ENCODE measurements at places on chromosomes 1 and 21.
A peak's percentile ranks its signal among the peaks of the same experiment; 100 is the strongest.

- DNase-seq, result no peak
Measured at GRCh38 chr1:54968551-54968950, 11.9 kb upstream of the TMEM61 start.

GRCh38 chr1:232643251-232643650, 13.3 kb upstream of the SIPA1L2 start:
- DNase-seq, result no peak

- DNase-seq, result no peak
Measured at GRCh38 chr1:236773919-236774318, 21.2 kb upstream of the MTR start.

- DNase-seq, result peak; percentile 19
Measured at GRCh38 chr1:49048188-49048587, 271.5 kb upstream of the BEND5 start.

DNA sequence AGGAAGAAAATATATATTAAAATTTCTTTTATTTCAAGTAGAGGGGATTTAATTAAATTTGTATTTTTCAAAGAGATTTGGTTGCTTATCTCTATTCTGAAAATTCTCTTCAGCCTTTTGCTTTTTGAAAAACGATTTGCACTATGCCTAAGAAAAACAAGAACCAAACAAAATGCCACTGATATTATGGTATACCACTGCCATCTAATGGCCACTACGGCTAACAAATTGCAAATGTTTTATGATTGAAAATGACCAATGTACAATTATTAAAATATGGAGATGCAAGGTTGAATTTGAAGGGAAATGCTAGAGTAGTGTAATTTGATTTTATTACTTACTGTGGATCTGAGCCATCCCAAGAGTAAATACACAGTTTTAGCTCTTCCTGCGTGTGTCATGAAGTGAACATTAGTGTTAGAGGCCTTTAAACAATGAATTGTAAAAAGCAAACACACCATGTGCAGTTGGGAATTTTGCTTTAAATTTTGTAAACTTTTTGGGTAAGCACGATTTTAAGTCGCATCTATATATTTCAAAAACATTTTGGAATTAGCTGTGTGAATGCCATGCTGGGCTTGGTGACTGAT, 137.4 kb upstream of the USP25 start:
- DNase-seq, result peak; percentile 30

GRCh38 chr1:158255656-158256055, 1.4 kb downstream of the CD1A start:
- no peak for DNase-seq

DNA sequence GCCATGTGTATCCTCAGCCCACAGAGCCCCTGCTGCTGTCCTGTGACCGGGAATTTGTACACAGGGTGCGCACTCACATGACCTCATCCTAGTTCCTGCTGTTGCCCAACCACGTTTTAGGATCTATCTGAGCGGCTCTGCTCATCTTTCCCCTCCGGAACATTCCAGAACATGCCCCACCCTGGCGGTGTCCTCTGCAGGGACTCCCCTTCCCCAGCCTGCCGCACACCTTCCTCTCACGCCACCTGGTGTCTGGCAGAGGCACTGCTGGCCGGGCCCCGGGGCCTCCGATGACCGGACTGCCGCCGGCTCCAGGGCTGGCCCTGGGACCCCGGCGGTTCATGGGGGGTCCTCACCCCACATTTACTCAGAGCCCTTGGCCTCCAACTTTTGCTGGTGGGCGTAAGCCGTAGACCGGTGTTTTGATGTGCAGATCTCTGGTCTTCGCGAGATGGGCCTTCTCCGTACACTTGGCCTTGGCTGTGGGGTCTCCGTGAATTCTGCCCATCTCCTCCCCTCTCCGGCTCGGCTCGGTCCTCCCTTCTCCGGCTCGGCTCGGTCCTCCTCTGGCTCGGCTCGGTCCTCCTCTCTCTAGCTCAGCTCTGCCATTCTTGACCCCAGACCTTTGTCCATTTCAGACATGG, 29.5 kb downstream of the ARHGEF16 start:
- DNase-seq, result peak; percentile 85

GRCh38 chr1:199422206-199422605, 605.3 kb upstream of the NR5A2 start:
- peak; percentile 40 for DNase-seq

DNA sequence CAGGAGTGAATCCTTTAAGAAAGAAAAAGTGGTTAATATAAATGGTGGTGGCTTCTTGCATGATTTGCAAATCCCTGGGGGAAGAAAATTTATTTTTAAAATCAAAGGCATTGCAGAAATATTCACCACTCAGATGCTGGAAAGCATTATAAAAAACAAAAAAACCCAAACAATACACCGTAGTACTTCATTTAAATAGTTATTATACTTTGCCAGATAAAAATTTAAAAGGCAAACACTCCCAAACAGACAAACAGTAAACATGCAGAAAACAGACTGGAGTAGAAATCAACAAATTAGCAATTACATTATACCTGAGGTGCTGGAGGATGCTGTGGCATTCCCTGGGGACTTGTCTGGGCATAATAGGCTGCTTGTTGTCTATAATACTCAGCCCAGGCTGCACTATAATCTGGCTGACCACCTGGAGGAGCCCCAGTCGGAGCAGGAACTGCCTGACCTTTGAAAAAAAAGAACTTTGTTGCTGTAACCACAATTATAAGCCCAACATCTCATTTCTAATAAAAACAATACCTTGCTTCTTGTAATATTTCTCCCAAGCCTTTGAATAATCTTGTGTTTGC, 29.9 kb downstream of the FUBP1 start:
- peak; percentile 51 for DNase-seq

DNA sequence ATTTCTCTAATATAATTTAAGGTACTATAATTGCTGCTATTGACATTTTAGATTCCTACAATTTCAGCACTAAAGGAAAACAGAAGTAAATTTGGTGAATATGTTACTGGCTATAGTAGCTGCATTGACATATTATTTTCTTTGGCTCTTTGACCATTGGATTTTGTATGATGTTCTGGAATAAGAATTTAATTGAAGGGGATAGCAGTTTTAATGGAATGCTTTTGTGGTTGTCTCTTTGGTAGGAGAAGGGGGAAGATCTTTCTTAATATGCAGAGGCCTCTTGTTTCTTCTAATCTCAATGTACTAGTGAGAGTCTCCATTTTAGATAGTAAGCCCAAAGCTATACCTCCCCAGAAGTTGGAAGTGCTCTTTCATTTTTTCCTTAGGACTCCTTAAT, 6.9 kb downstream of the DTL start:
- no peak for DNase-seq

- DNase-seq, result no peak
Measured at GRCh38 chr1:169568497-169568896, 17.8 kb downstream of the F5 start.

DNA sequence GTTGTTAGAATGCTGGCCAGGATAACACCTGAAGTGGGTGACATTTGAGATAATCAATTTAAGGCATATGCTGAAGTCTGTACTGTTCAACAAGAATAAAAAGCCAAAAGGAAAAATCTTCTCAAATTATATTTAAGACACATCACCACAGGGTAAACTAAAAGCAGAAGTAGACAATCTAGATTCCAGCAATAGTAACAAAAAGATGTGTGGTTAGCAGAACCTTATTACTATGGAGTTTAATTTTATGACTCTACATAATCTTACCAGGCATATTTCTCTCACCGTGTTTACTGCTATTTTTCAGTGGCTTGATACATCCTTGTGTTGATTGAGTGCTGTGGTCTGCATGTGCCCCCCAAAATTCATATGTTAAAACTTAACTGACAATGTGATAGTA, 300.4 kb upstream of the ZP4 start:
- DNase-seq, result no peak

DNA sequence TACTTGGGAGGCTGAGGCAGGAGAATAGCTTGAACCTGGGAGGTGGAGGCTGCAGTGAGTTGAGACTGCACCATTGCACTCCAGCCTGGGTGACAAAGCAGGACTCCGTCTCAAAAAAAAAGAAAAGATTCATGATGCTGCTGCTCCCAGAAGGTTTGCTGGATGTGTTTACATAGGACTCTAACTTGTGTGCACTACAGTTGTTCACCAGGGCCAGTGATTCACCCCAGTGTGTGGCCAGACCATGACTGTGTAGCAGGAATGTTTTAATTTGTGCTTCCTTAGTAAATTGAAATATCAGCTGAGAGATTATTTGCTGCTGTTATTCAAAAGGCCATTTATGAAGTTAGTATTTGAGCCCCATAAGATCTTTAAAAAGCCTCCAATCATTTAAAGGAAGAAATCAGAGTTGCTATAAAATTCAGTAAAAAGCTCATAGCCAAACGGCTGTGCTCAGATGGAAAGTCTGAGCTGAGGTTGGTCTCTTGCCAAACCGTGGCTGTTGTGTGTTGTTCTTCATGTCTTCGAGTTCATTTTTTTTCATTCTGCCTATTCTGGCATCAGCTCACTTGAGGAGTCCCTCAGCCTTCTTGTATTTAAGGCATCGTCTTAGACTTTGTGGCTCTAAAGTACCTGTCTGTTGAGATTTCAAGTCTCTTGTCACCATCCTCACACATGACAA, 18.1 kb upstream of the PGD start:
- DNase-seq, result no peak

DNA sequence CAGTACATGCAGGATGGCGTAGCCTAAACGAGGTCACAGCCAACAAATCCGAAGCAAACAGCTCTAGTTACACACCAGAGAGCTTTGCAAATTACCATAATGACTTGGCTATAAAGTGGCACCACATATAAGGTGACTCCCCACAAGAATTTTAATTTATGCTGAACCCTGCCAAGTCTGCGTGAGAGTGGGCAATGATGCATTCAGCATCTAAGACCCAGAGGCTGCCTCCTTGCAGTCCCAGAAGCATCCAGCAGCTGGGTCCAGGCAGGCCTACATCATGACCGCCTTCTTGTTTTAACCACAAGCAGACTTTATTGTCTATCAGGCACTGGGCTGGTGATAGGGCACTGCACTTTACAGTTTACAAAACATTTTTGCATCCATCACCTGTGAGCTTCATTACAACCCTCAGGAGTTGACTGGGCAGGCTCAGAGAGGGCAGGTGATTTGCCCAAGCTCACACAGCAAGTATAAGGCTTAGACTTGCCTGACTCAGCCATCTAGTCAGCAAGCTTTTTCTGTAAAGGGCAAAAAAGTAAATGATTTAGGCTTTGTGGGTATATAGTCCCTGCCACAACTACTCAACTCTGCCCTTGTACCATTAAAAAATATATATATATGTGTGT, 134.6 kb downstream of the GLIS1 start:
- no peak for DNase-seq

GRCh38 chr1:59359325-59359724, 62.4 kb downstream of the FGGY start:
- no peak for DNase-seq

DNA sequence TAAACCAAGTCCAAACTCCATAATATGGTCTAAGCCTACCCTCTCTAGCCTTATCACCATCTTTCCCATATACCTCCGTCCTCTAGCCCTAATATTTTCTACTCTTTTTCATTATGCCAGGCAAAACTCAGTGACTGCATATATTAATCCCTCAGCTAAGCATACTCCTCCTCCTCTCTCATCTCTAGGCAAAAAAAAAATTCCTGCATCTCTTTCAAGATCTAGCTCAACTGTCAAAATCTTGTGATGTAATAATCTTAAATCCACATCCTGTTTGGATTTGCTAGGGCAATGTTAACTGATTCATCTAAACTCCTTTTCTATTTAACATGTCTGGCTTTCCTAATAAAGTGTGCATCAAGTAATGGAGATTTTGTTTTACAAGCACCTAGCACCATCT, 20.4 kb downstream of the PRPF38A start:
- DNase-seq, result no peak

DNA sequence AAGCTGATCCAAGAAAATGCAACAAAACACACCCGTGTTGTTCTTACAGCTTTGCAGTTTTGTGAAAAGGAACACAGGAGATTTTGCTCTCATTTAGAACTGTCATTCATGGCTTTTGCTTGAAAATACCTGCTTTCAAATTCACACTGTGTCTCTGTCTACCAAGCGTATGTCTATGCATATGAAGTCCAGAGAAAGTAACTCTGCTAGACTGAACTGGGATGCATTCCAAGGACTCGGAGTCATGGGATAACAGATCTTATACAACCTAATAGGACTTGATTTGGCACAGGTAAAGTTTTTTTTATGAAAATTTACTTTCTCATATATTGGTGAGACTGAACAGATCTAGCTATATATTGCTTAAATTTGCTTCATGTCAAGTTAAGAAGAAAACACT, 102.4 kb downstream of the PTGER3 start:
- DNase-seq, result no peak

GRCh38 chr1:21469581-21469980, 29.6 kb downstream of the NBPF3 start:
- no peak for DNase-seq

DNA sequence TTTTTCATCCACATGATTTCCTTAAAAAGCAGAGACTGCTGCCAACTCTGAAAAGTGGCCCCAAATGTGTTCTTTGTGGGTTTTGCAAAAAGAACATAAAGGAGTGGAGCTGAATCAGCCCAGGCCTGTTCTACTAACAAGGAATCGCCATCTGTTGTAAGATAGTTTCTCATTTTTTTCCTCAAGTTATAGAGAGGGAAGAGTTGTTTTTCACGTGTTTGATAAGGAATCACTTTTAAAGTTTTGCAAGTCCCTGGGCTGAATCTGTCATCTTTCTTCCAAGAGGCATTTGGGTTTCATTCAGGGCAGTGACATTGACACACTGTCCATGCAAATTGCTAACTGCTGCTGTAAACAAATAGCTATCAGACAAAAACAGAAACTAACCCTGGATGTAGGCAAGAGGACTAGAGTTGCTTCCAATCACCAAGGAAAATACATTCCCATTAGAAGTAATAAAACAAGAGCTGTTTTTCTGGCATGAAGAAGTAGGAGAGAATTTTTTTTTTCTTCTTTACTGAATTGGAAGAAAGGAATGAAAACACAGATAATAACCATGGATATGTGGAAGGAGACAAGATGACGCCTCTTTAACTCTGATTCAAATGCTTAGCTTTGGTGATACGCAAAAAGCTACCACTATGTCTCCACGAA, 58.8 kb upstream of the TBX15 start:
- DNase-seq, result no peak

DNA sequence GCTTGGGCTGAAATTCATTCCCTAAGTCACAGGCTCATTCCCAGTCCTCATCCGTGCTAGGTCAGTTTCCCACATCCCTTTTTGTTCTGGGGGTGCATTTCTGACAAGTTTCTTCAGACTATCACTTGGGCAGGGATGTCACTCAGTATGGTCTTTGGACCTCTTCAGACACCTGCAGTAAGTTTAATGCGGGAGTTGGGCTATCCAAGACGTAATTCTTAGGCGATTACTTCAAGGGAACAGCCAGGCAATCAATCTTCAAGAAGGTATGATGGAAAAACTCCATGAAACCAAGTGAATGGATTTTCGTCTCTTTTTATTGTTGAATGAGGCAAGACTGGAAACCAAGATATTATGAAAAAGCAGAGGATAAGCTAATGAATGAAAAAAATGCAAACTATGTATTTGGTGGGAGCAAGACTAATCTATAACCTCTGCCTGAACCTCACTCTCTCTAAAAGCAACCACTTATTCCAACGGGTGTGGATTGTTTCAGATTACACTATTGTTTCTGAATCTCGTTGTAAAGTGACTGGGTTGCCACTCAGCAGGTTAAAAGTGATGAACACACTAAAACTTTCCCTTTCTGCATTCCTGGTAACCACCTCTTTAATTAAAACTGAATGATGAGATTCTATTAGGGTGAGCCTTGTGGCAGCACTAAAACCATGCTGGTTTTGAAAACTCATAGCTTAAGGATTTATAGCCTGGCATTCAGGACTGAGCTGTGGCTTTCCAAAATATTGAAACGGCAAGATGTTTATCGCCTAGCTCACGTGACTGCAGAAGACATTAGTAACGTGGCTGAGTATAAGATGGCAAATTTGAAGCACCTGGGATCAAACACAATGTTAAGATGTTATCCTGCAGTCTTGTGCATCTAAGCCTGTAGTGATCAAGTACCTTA, 1.1 kb downstream of the RASAL2 start:
- no peak for DNase-seq

GRCh38 chr1:14940285-14940870, 213.2 kb upstream of the TMEM51 start:
- DNase-seq, result no peak
